HAP-1 (cell line): ENCODE measurements at places on chromosomes 13 and 19.

GRCh38 chr13:20157151-20157796, 3.6 kb downstream of the GJA3 start:
- no peak for DNase-seq

- peak; percentile 57 for DNase-seq
Observed at GRCh38 chr13:112849500-112849899, 119.5 kb upstream of the MCF2L start.

DNA sequence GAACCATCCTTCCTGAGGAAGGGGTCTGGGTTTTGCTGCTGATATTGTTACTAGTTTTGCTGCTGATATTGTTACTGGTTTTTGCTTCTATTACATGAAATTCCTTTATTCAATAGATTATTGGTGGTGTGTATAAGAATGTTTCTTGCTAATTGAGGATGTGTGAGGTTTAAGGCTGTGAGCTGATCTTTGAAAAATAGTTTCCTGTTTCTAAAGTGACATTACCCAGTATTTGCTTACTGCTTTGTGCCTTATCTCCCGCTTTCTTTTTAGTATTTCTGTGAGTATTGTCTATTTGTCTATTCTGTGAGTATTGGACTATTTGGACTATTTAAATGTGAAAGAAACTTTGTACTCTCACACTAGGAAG, 38.2 kb upstream of the C1QTNF9 start:
- no peak for DNase-seq

DNA sequence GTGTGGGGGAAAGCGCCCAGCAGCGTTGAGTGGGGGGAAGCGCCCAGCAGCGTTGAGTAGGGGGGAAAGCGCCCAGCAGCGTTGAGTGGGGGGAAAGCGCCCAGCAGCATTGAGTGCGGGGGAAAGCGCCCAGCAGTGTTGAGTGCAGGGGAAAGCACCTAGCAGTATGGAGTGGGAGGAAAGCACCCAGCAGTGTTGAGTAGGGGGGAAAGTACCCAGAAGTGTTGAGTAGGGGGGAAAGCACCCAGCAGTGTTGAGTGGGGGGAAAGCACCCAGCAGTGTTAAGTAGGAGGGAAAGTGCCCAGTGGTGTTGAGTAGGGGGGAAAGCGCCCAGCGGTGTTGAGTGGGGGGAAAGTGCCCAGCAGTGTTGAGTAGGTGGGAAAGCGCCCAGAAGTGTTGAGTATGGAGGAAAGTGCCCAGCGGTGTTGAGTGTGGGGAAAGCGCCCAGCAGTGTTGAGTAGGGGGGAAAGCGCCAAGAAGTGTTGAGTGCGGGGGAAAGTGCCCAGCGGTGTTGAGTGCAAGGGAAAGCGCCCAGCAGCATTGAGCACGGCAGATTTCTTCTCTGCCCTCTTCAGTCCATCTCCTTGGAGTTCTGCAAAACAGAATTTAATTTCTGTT, 138.4 kb downstream of the ATP11A start:
- no peak for DNase-seq

DNA sequence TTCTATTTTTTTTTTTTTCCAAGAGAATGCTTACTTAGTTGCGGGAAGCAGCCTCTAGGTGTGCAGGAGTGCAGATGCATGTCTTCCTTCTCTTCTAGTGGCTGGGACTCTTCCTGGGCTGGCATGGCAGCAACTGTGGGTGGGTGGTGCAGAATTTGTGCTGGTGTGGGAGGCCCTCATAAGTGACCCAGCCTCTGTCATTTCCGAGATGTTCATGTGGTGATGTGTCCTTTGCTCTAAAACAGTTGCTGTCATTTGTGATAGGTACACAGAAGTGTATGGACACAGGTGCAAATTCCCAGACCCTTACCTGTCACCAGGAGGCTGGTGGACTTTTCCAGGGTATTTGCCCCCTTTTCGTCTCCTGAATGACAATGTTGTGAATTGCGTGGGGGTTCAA, 367.7 kb downstream of the KCNRG start:
- DNase-seq: no peak

DNA sequence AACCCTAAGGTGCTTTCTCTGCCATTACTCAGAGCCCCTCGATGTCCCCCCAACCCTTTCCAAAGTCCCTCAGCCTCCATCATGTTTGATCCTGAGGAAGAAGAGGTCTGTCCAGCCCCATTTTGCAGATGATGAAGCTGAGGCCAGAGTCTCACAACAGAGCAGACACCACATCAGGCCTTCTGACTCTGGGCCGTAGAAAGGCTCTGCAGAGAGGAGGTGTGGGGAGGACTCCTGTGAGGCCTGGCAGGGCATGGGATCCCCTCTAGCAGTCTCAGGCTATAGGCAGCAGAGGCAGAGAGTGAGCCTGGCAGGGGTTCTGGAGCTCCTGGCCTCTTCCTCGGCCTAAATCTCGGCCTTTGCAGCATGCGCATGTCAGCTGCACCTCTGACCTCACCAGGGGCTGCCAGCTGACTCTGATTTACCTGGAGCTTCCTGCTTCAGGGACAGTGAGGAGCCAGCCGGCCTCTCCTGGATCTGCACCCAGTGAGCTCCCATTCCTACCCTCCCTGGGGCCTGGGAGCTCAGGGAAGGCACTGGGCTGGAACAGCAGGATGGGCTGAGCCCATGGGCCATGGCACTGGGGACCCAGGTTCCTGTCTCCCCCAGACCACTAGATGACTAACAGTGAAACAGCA, 41.7 kb upstream of the VSTM2B start:
- no peak for DNase-seq

- DNase-seq: peak; percentile 90
Observed at GRCh38 chr19:33819880-33820781, 23.5 kb downstream of the KCTD15 start.

DNA sequence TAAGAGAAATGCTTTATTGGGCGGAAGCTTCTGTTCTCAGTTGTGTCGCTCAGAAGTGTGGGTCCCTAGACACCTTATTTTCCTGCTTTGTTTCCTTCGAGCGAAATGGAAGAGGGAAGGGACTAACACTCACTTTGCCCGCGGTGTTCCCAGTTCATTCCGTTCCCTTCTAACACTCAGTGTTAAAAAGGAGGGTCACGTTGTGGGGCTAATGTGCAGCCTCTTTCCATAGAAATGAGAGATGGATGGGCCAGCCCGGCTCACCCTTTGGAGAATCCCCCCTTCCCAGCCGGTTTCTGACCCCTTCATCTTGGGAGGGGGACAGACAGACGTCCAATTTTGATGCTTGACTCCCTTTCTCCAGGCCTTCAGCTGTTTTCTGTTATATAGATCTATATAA, 2.3 kb downstream of the ATP11A start:
- no peak for DNase-seq

- DNase-seq: no peak
Observed at GRCh38 chr13:21894091-21894490, 223.2 kb downstream of the FGF9 start.

DNA sequence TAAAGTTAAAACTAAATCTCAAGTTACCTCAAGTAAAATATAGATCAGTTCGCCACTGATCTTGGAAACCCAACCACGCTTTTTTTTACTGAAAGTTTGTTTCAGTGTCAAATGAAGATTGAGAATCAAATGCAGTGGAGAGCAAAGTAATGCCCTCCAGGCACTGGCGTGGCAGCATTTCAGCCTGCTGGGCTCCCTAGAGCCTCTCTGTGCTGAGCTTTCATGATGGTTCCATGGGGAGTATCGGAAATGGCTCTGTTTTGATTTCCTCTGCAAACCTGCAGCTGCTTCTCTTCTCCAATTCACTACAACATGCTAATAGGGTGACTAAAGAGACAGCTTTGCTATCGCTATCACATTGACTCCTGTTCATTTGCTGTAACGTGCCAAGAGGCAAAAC, 141.6 kb downstream of the FGF14 start:
- DNase-seq: no peak

- DNase-seq: no peak
Observed at GRCh38 chr13:113629866-113630265, 28.1 kb downstream of the ATP4B start.

DNA sequence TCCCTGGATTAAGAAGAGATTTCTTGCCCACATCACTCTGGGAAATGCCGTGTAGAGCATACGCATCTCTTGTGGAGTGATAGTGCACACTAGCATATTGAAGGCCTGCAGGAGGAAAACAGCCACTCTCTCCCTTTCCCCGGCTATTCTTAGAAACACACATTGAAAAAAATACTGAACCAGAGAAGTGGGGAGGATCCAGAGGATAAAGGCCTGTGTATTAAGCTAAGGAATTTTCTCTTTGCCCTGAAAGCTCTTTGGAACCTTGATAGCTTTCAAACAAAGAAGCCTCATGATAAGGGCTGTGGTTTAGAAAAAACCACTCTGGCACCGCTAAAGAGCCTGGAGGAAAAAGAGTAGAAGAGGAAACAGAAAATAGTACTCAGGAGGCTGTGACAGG, 386.1 kb upstream of the NBEA start:
- no peak for DNase-seq

GRCh38 chr13:78382491-78382890, 220.9 kb downstream of the POU4F1 start:
- no peak for DNase-seq
